ENCODE measurements at places on chromosomes 13 and 19.

GRCh38 chr13:100659578-100659977 is 15.0 kb downstream of the TMTC4 start:
- DNase-seq: no peak

DNA sequence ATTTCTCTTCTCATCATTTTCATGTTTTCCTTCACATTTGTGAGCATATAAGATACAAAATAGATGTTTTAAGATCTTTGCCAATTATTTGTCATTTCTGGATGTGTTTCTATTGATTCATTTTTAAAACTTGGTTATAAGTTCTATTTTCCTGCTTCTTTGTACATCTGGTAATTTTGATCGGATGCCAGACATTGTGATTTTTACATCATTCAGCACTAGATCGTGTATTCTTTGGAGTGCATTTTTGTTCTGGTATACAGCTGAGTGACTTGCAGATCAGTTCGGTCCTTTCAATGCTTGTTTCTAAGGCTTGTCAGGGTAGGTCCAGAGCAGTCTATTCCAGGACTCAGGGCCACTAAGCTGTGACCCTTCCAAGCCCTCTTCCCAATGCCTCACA is 198.2 kb downstream of the KLF12 start:
- no peak for DNase-seq

DNA sequence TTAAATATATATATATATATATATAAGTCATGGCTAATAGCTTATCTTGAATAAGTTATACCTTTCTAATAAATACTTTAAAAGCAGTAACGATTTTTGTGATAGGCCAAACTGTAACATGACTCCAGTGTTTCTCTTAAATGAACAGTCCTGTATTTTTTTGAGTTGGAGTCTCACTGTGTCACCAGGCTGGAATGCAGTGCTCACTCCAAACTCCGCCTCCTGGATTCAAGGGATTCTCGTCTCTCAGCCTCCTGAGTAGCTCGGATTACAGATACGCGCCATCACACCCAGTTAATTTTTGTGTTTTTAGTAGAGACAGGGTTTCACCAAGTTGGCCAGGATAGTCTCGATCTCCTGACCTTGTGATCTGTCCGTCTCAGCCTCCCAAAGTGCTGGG is 814.2 kb upstream of the SLITRK5 start:
- DNase-seq: peak; percentile 5

GRCh38 chr13:106911627-106912026 is 343.7 kb upstream of the ARGLU1 start:
- DNase-seq: no peak

DNA sequence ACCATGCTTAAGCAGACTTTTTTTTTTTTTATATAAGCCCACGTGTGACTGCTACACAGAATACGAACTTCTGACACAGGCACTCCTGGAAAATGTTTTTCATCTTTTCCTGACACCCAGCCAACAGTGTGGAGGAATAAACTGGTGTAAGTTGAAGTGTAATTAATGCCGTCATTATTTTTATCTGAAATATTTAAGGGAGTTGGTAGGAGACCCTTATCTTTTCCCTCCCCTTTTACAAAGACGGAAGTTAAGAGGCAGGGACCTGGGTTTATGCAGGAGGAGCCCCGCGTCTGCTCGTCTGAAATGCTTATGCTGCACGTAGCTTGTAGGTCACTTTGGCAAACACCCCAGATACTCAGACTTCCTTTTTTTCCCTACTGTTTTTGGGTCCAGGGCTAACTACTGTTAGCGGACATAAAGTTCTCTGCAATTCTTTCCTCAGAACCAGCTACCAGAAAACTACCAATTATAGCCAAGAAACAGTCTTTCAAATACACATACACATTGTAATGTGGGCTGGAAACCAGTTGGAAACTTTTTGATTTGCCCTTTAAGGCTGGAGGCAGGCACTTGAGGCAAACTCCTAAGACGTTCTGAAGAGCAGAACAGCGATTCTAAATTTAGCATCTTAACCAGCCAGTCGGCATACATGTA is 50.8 kb downstream of the EFNB2 start:
- DNase-seq: no peak

GRCh38 chr13:99481366-99481765 is 19.9 kb upstream of the TM9SF2 start:
- peak; percentile 65 for DNase-seq

DNA sequence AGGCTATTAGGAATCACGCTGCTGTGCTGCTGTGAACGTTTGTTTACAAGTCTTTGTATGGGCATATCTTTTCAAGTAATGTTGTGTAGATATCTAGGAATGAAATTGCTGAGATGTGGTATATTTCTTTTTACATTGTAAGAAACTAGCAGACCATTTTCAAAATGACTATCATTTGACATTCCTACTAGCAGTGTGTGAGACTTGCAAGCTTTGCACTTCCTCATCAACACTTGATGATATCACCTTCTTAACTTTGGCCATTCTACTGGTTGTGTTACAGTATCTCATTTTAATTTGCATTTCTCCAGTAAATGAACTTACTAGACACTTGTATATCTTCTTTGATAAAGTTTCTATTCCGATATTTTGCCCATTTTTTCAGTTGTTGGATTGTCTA is 12.1 kb downstream of the METTL21C start:
- DNase-seq: no peak

- peak; percentile 47 for DNase-seq
These were observed 5.8 kb downstream of the KBTBD7 start for GRCh38 chr13:41188584-41188983.

GRCh38 chr19:815775-816499 is 5.8 kb downstream of the PLPPR3 start:
- DNase-seq: no peak

- DNase-seq: no peak
These were observed 74.3 kb upstream of the ARHGEF7 start for GRCh38 chr13:111040830-111041229.

DNA sequence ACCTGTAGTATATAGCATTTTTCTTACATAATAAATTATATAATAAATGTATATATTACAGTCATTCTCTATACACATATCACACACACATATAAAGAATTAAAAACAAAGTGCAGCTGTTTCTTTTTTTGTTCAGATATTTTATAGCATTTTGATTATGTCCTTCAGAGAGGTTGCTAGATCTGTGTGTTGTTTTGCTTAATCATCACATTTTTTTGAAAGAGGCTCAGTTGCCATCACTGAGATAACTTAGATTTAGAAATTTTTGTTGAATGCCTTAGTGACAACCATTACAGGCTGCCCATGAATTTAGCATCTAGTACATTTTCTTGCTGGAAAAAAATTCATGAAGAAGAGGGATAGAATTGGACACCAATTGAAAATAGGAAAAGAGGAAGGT is 545.2 kb upstream of the PCDH9 start:
- DNase-seq: no peak

DNA sequence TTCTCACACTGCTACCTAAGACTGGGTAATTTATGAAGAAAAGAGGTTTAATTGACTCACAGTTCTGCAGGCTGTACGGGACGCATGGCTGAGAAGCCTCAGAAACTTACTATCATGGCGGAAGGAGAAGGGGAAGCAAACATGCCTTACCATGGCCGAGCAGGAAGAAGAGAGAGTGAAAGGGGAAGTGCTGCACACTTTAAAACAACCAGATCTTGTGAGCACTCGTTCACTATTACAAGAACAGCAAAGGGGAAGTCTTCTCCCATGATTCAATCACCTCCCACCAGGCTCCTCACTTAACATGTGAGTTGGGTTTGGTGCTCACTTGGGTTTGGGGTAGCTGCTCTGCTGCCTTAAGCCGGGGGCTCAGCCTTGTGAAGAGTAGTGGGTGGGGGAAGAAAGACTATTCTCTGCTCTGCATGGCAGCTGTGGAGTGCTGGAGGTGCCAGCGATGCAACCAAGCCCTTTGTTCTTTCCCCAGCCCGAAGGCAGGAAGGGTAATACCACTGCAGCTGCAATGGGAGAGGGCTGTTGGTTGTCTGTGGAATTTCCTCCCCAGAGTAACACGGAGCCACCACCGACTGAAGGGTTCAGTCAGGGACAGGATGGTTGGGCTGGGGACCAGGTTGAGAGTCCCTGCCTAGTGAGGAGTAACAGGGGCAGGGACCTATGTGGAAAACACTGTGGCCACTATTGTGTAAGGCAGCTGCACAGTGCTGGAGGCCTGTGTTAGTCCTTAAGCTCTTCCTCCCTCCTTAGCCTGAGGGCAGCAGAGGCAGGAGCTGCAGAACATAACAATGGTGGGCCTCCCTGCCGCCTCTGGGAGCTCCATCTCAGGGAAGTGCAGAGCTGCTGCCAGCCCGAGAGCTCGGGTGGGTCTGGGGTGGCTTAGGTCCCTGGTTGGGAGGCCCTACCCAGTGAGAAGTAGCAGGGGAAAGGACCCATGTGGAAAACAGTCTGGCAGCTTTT is 1262.5 kb downstream of the EFNB2 start:
- no peak for DNase-seq

DNA sequence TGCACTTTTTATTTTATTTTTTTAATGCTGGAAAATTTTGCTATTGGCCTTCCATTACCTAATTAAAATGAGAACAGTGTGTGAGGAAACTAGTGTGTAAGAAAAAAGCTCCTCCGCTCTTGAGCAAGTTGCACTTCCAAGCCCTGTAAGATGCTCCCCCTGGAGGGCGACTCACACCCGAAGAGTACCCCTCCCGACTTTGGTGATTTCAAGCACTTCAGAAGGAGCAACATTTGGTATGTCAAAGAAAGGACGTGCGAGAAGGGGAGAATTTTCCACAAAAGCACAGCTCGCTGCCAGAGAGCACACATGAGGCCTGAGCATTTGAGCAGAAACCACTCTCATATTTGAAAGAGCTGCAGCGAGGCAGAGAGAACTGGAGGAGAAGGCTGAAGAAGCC is 504.4 kb downstream of the FGF9 start:
- DNase-seq: no peak

- no peak for DNase-seq
These were observed 113.2 kb downstream of the KCNRG start for GRCh38 chr13:50128428-50128931.

DNA sequence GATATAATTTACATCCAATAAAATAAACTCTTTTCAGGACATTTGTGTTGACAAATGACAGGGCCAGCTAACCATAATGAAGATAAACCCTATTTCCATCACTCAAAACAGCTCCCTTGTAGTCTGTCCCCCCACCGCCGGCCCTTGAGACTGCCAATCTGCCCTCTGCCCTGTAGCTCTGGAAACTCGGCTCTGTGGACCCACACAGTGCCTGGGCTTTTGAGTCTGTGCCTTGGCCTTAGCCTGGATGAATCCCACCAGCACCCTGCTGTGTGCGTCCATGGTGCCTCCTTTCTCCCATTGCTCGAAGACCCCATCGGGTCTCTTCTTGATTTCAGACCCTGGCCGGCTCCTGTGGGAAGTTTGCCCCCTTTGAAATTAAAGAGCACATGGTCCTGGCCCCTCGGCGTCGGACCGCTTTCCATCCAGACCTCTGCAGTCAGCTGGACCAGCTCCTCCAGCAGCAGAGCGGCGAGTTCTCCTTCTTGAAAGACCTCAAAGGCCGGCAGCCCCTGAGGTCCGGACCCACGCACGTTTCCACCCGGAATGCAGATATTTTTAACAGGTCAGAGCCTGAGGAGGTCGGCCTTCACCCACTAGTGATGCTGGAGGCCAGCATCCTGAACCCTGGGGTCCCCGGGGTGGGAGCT is 26.0 kb downstream of the CHAF1A start:
- no peak for DNase-seq

GRCh38 chr19:48680436-48681126 is 7.8 kb upstream of the NTN5 start:
- DNase-seq: no peak

DNA sequence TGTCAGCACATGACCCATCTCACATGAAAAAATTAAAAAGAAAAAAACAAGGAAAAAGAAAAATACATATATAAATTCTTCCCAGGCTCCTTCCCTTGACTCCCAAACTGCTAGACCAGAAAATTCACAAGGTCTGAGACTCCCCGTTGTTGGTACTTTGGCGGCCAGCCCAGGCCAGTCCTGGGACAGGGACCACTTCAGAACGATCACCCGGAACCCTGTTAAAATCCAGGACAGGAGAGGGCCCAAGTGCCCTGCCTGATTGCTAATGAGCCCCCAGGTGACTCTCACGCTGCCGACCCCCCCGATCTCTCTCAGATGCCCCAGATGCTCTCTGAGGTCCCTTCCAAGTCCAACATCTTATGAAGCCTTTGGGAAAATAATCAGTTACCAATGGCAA is 107.2 kb downstream of the COL4A2 start:
- no peak for DNase-seq

GRCh38 chr19:4108767-4109625 is 14.9 kb downstream of the MAP2K2 start:
- DNase-seq: no peak

GRCh38 chr19:5106191-5106726 is 137.3 kb downstream of the KDM4B start:
- no peak for DNase-seq

GRCh38 chr19:8045872-8046568 is 6.5 kb upstream of the CCL25 start:
- DNase-seq: no peak

GRCh38 chr19:46985542-46986415 is 33.9 kb upstream of the NPAS1 start:
- DNase-seq: no peak

- DNase-seq: no peak
These were observed 41.6 kb downstream of the PAN3 start for GRCh38 chr13:28179974-28180373.

GRCh38 chr19:55344444-55344843 is 4.8 kb downstream of the KMT5C start:
- peak; percentile 44 for DNase-seq

- DNase-seq: no peak
These were observed 8.7 kb downstream of the MARCHF2 start for GRCh38 chr19:8421484-8422461.

DNA sequence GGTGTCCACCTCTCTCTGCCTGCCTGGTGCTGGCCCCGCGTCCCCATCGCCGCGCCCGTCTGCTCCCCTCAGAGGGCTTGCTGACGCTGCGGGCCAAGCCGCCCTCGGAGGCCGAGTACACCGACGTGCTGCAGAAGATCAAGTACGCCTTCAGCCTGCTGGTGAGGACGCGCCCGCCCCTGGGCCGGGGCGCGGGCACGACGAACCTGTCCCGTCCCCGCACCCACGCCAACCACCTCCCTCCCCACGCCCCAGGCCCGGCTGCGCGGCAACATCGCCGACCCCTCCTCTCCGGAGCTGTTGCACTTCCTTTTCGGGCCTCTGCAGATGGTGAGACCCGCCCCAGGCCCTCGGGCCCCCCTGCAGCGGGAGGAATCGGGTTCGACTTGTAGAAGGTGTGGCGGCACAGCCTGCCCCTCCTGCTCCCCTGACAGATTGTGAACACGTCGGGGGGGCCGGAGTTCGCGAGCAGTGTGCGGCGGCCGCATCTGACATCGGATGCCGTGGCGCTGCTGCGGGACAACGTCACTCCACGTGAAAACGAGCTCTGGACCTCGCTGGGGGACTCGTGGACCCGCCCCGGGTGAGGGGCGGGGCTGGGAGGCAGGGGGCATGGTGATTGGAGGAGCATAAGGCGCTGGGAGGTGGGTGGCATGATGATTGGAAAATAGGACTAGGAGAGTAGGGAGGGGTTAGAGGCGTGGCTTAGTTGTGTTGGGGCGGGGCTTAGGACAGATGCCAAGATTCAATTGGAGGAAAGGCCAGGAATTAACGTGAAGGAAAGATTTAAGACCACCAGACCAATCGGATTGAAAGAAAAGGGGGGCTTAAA is 6.6 kb downstream of the EPS8L1 start:
- DNase-seq: peak; percentile 49
